Ascending aorta (tissue), 2 donors: ENCODE measurements at places on chromosomes 16 and 17.

DNA sequence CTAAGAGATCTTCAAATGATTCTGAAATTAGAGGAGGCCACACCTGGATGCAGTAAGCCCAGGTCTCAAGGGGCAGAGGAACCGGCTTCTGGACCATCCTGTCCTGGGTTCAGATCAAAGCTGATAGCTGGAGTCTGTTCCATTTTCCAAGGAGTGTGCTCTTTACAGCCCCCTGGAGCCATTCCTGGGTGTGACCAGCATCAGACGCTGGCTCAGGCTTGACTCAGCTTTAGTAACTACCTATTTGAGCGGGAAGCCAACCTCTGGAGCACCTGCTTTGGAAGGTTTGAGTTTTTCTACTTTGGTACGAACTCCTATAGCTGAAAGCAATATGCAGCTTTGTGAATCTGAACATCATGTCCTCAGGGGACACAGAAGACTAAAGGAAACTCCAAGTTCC lies 12.9 kb upstream of the BBS2 start:
- no peak overlapping the region for H3K4me3 ChIP-seq
- no peaks in the 10 kb centered on the region for H3K4me1 ChIP-seq
- H3K27ac ChIP-seq, result no peak overlapping the region
- no peaks in the 10 kb centered on the region for H3K27me3 ChIP-seq

- H3K4me1 ChIP-seq, result no peaks in the 10 kb centered on the region
- H3K27me3 ChIP-seq, result no peaks in the 10 kb centered on the region
- H3K36me3 ChIP-seq, result no peaks in the 10 kb centered on the region
- no peak overlapping the region for H3K4me3 ChIP-seq
- no peak overlapping the region for H3K27ac ChIP-seq
- no peak for DNase-seq
Measured at GRCh38 chr16:80480664-80481063, 60.1 kb upstream of the DYNLRB2 start.

DNA sequence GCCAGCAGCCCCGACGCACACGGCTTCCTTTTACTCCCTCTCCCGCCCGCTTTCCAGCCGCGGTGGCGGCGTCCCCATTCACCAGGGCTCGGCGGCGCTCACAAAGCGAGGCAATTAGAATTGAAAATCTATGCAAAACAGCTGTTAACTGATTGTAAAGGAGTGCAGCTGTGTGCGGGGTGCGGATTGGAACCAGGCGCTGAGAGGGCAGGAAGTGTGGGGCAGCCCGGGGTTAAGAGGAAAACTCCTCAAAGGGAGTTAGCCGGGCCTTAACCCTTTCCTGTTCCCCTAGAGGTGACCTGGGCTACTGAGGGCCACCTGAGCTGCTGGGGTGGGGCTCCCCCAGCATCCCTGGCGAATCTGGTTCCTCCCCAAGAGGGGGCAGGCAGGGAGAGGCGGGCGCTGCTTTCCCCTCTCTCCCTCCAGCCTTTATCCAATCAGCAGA lies 5.8 kb upstream of the GSE1 start:
- H3K27me3 ChIP-seq, result no peaks in the 10 kb centered on the region
- peaks cover 12% of the 10 kb centered on the region for H3K4me1 ChIP-seq
- DNase-seq, result no peak
- H3K36me3 ChIP-seq, result no peaks in the 10 kb centered on the region

DNA sequence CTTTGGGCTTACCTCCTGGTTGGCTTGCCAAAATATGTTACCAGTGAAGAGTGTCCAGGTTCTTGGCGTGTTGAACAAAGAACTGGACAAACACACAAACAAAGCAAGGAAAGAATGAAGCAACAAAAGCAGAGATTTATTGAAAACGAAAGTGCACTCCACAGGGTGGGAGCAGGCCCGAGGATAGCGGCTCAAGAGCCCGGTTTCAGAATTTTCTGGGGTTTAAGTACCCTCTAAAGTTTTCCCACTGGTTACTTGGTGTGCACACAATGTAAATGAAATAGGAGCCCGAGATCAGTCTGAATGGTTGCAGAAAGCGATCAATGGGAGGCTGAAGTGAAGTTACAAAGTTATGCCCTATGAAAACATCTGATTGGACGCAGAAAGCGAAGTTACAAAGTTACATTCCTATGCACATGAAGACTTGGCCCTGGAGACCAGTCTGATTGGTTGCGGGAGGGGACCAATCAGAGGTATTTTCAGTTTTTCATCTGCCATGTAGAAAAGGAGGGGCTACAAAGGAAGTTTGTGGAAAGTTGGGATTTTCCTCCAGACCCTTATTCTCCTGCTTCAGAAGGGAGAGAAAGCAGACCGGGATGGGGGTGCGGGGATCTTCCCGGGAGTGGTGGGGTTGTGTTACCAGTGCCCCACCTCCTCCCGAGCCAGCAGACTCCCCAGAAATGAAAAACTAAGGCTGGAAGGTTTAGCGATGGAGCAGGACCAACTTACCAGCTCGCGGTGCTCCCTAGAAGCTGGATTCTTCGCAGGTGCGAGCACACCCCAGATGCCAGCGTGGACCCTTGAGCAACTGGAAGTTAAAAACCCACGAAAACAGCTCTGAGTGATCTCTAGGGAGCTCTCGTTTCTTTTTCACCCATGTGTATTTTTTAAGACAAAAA lies at the start of gene SLFN12:
SLFN12 (minus strand) TSS at position 325 of the 899 bp plus-strand sequence. CDS start 9,472 bp downstream, outside the sequence.
- no peaks in the 10 kb centered on the region for H3K4me1 ChIP-seq
- peak within 1 kb of the TSS; percentile 68 for H3K4me3 ChIP-seq
- peak within 1 kb of the TSS; percentile 91 for H3K27ac ChIP-seq
- DNase-seq, result peak; percentile 85
- H3K36me3 ChIP-seq, result no peaks in the 10 kb centered on the region

DNA sequence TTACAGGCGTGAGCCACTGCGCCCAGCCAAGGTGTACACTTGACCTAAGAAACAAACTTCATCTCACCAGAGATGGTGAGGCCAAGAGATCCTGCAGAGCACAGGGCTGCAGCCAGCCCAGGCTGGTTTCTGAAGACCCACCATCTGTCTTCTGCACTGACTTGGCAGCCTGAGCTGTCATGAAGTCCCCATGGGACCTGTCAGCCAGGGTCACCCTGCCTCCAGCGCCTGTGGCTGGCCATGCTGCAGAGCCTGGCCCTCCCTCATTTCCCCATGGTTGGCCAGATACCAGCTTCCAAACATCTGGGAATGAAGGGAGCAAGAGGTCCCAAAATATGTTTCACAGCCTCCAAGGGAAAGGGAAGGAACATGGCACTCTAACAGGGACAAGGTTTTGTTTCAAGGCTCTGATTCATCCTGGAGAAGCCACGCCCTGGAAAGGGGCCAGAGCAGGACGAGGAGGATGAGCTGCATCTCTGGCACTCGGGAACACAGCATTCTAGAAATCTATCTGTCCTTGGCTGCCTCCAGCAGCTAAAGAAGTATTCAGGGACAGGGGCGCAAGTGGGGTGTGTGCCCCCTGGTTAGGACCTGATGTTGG lies 45.3 kb downstream of the DDX19A start:
- H3K27me3 ChIP-seq, result no peaks in the 10 kb centered on the region
- H3K4me1 ChIP-seq, result no peaks in the 10 kb centered on the region
- H3K36me3 ChIP-seq, result peaks cover 34% of the 10 kb centered on the region
- no peak overlapping the region for H3K27ac ChIP-seq
- DNase-seq, result no peak
- H3K4me3 ChIP-seq, result no peak overlapping the region

- H3K27me3 ChIP-seq, result no peaks in the 10 kb centered on the region
- H3K4me1 ChIP-seq, result no peaks in the 10 kb centered on the region
- no peaks in the 10 kb centered on the region for H3K36me3 ChIP-seq
- no peak for DNase-seq
- H3K27ac ChIP-seq, result no peak overlapping the region
Measured at GRCh38 chr16:74568961-74569631, 37.8 kb downstream of the GLG1 start.

DNA sequence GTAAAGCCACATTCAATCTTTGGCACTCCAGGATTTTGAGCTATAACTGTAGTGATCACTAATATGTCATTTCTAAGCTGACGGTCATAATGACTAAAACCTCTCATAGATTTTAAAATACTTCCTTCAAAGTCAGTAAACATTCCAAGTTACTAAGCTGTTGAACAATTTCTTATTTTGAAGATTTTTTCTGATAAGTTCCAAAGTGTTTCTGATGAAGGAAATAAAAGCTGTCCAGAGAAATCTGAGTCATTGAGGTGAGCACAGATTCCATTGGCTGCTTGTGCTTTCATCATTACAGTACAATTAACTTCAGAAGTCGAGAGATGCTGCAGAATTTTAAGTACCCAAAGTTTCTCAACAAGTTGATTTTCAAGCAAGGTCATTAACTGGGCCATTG lies 23.9 kb downstream of the NLRC5 start:
- DNase-seq, result no peak
- no peaks in the 10 kb centered on the region for H3K27me3 ChIP-seq
- H3K27ac ChIP-seq, result no peak overlapping the region
- no peaks in the 10 kb centered on the region for H3K4me1 ChIP-seq
- H3K36me3 ChIP-seq, result peaks cover 3% of the 10 kb centered on the region

GRCh38 chr16:86595983-86596605 lies 17.7 kb downstream of the FOXL1 start:
- no peak for DNase-seq
- H3K36me3 ChIP-seq, result no peaks in the 10 kb centered on the region
- no peak overlapping the region for H3K4me3 ChIP-seq
- H3K27ac ChIP-seq, result peak overlapping the region; percentile 95
- H3K4me1 ChIP-seq, result peaks cover 69% of the 10 kb centered on the region
- H3K27me3 ChIP-seq, result no peaks in the 10 kb centered on the region

GRCh38 chr16:27611340-27611739 lies 61.4 kb downstream of the KATNIP start:
- DNase-seq, result no peak
- no peaks in the 10 kb centered on the region for H3K27me3 ChIP-seq
- peaks cover 3% of the 10 kb centered on the region for H3K36me3 ChIP-seq
- no peaks in the 10 kb centered on the region for H3K4me1 ChIP-seq
- H3K4me3 ChIP-seq, result no peak overlapping the region
- H3K27ac ChIP-seq, result no peak overlapping the region

DNA sequence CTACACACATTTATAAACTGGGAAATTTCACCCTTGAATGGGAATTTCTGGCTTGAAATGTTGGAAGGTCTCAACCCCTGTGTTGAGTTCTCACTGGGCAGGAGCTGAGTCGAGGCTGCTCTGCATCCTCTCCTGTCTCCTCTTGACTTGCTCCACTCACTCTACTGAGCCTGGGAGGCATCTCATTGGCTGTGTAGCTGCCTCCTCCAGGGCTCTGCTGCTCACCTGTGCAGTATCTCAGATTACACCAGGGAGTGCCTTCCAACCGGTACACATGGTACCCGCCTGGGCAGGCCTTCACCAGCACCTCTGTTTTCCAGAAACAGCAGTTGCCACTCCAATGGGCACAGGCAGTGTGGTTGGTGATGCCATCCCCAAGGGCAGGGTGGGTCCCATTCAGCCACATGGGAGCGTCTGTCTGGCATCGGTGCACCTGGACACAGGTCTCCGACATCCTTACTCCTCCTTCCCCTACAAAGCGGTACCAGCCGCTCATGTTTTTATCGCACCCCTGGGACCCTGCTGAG lies 3.7 kb downstream of the GP2 start:
- no peaks in the 10 kb centered on the region for H3K4me1 ChIP-seq
- H3K27me3 ChIP-seq, result no peaks in the 10 kb centered on the region
- no peak overlapping the region for H3K4me3 ChIP-seq
- no peak overlapping the region for H3K27ac ChIP-seq

DNA sequence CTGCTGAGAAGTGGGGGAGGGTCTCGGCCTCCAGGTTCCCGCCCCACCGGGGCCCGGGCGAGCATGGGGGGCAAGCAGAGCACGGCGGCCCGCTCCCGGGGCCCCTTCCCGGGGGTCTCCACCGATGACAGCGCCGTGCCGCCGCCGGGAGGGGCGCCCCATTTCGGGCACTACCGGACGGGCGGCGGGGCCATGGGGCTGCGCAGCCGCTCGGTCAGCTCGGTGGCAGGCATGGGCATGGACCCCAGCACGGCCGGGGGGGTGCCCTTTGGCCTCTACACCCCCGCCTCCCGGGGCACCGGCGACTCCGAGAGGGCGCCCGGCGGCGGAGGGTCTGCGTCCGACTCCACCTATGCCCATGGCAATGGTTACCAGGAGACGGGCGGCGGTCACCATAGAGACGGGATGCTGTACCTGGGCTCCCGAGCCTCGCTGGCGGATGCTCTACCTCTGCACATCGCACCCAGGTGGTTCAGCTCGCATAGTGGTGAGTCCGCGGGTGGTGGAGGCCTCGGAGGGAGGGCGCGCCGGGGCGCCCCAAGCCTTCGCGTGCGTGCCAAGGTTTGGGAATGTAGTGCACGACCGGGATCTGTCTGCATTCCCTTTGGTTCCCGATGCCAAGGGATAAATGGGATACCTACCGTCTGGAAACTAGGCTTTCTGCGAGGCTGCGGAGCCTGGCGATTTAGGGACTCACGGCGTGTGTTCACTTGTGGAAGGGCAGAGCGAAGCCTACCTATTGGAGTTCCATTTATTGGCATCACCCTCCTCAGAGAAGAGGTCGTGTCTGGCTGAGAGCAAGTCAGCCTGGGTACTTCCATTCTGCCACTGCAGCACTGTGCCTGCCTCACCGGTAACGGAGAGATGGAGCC lies 1.0 kb downstream of the ZNRF1 start:
- H3K4me1 ChIP-seq, result peaks cover 16% of the 10 kb centered on the region
- peak overlapping the region; percentile 97 for H3K4me3 ChIP-seq
- H3K27me3 ChIP-seq, result no peaks in the 10 kb centered on the region
- H3K36me3 ChIP-seq, result no peaks in the 10 kb centered on the region
- no peak for DNase-seq

- H3K27me3 ChIP-seq, result no peaks in the 10 kb centered on the region
- H3K27ac ChIP-seq, result no peak overlapping the region
- peaks cover 7% of the 10 kb centered on the region for H3K4me1 ChIP-seq
- H3K4me3 ChIP-seq, result no peak overlapping the region
Measured at GRCh38 chr17:82586576-82587233, 61.5 kb downstream of the WDR45B start.

DNA sequence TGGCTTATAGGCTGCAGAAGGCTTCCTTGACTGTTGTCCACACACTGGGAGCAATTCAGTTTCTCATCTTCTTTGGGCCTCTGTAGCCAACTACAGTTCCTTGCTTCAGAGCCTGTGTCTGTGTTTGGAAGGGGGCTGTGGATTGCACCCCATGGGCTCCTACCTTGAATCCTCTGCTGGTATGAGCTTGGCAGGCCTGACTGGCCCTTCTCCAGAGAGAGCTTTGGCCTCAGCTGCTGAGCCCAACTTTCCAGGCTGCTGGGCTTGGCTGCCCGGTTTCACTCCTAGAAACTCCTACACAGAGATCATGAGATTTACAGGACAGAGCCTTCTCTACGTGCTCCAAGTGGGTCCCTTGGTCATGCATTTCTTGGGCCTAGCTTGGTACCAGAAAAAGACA lies 354.4 kb downstream of the SNX29 start:
- no peak overlapping the region for H3K4me3 ChIP-seq
- peak overlapping the region; percentile 3 for H3K27ac ChIP-seq
- no peak for DNase-seq
- H3K4me1 ChIP-seq, result peaks cover 9% of the 10 kb centered on the region

GRCh38 chr16:66026211-66026610 lies 340.3 kb upstream of the CDH5 start:
- no peaks in the 10 kb centered on the region for H3K36me3 ChIP-seq
- H3K27ac ChIP-seq, result no peak overlapping the region
- no peak overlapping the region for H3K4me3 ChIP-seq
- H3K27me3 ChIP-seq, result no peaks in the 10 kb centered on the region
- no peak for DNase-seq
